ENCODE measurements at places on chromosomes 2 and 18. TPM values are rescaled to one million over a fixed set of nuclear protein-coding genes. Genes with fewer than 3 reads are reported as not detected.
A peak's percentile ranks its signal among the peaks of the same experiment; 100 is the strongest.

Gene IL36RN
- total RNA-seq, result not detected

Gene FSHR
- total RNA-seq, result not detected

Gene TAF4B
- 10.7 TPM for total RNA-seq

Gene ZNF396
- 14.2 TPM for total RNA-seq

Gene SCYGR4
- not detected for total RNA-seq

Gene ERFE
- 5.7 TPM for total RNA-seq

- no peak for DNase-seq
Observed at GRCh38 chr2:21694079-21694878, 570.5 kb downstream of the TDRD15 start.

- DNase-seq, result no peak
Observed at GRCh38 chr2:101386599-101387150, 628 bp downstream of the CREG2 start.

DNA sequence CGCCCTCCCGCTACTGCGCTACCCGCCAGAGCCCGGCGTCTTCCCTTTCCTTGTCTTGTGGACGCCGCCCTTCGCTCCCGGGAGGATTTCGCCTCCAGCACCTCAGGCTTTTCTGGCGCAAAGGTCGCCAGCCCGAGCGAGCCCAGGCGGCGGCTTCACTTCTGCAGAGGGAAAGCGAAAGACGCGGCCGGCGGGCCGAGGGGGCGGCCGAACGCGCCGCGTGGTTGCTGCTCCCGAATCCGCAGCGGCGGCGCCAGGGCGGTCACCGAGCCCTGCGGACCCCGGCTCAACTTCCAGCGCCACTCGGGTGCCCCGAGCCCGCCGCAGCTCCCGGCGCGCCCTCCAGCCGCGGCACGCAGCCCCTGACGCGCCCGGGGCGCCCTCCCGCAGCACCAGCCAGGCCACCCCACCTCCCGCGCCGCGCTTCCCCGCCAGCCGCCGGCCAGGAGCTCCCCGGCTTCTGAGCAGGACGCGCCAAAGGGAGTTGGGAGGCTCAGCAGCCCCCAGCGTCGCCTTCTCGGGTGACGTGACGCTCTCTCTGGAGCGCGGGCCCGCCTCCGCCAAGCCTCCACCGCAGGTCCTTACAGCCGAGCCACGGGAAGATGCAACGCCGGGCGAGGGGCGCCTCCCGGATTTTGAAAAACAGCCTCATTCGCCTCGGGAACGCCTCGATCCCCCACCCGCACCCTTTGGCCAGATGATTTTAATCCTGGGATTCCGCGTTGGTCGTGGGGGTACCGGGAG lies 84.9 kb upstream of the EPB41L3 start:
- peak; percentile 33 for DNase-seq

- DNase-seq, result no peak
Observed at GRCh38 chr2:146669735-146670134, 1175.1 kb upstream of the ACVR2A start.

GRCh38 chr2:85865539-85866164 lies 23.1 kb downstream of the ST3GAL5 start:
- DNase-seq, result no peak

- no peak for DNase-seq
Observed at GRCh38 chr2:160431441-160431840, 62.2 kb downstream of the RBMS1 start.

GRCh38 chr2:241074901-241075540 lies 27.1 kb downstream of the MTERF4 start:
- DNase-seq, result no peak

GRCh38 chr2:237154884-237155851 lies 69.5 kb downstream of the COPS8 start:
- DNase-seq, result no peak

GRCh38 chr2:29192526-29192925 lies 77.3 kb downstream of the CLIP4 start:
- no peak for DNase-seq

DNA sequence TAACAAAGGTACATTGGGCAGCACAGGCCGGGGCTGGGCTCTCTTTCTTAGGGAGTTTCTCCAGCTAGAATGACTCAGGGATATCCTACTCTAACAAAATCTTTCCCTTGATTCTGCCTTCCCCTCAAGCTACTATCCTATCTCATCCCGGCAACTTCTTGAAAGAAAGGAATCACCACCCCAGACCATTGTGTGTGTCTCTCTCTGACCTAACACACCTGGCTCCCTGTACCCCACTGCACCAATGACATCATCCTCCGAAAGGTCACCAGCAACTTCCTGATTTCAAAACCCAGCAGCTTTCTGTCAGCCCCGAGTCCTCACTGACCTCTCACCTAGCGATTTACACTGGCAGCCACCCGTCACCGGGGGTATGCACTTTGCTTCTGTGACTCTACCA lies 72.1 kb upstream of the MAP4K4 start:
- no peak for DNase-seq

DNA sequence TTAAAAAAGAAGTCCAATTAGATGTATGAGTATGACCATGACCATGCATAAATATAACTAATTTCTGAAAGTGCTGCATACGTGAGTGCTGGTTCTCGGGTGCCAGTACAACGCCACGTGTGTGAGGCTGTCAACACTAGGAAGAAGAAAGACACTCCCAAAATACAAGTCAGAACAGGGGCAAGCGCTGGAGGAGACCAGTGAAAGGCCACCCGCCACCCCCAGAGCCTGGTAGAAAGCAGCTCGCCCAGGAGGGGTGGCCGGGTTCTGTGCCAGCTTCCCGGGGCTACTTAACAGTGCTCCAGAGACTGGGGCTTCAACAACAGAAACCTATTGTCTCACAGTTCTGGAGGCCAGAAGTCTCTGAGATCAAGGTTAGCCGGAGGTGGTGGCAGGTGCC lies 147.6 kb downstream of the RTP5 start:
- no peak for DNase-seq

DNA sequence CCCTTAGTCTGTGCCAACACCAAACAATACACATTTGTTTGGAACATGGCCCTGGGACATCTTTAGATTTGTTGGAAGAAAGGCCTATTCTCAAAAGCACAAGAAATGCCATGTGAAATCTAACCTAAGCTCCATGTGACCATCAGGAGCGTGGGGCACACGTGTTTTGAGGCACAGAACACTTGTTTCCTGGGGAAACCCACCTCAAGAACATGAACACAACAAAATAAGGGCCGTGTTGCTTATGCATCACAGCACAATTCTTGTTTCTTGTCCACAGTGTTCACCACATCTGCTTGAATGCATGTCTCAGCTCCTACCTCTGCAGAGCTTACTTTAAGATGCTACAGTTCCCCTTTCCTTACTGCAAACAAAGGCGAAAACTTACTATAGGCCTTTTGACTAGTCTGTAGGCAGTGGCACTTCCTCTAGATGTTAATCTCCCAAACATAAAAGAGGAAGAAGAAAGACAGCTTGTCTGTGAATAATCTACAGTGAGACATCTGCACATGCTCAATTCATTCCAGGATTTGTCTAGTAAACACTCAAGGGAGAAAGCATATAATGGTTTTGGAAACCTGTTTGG lies 165.0 kb downstream of the ANKRD44 start:
- no peak for DNase-seq

GRCh38 chr2:96754317-96754716 lies 6.4 kb upstream of the CNNM4 start:
- no peak for DNase-seq

GRCh38 chr18:70636991-70637390 lies 348.1 kb downstream of the SOCS6 start:
- DNase-seq, result no peak

- DNase-seq, result no peak
Observed at GRCh38 chr2:31467426-31467825, 52.9 kb upstream of the XDH start.

GRCh38 chr2:76187415-76187814 lies 476.7 kb upstream of the GCFC2 start:
- no peak for DNase-seq

- DNase-seq, result no peak
Observed at GRCh38 chr2:161170377-161170776, 10.1 kb downstream of the TANK start.

- no peak for DNase-seq
Observed at GRCh38 chr18:38491195-38491594, 925.6 kb upstream of the CELF4 start.
